ENCODE measurements at places on chromosomes 16 and 17. TPM values are rescaled to one million over a fixed set of nuclear protein-coding genes. Genes with fewer than 3 reads are reported as not detected.

DNA sequence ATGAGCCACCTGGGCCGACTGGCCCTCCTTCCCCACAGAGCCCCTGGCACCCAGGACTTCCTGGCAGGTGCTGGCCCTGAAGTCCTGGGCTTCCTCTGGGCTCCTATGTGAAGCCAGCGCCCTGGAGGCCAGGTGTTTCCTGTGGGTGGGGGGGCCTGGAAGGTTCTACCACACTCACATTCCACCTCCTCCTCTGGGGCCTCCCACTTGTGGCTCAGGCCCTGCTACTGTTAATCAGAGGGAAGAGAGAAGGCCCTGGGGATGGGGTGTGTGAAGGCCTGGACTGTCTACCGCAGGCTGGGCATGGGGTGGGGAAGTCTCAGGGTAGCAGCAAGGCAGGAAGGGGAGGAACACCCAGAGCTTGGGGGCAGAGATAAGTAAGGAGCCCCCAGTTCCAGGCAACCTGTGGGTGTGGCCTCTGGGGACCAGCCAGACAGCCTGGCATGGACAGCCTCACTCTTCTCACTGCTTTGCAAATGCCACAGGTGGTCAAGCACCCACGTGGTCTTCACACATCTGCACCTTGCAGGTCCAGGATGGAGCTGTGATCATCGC, 111.9 kb upstream of the TNRC6C start:
- H3K27ac ChIP-seq, result no peak overlapping the region
- peak; percentile 25 for DNase-seq
- no peak overlapping the region for H3K4me3 ChIP-seq
- peaks cover 56% of the 10 kb centered on the region for H3K4me1 ChIP-seq
- no peaks in the 10 kb centered on the region for H3K36me3 ChIP-seq

DNA sequence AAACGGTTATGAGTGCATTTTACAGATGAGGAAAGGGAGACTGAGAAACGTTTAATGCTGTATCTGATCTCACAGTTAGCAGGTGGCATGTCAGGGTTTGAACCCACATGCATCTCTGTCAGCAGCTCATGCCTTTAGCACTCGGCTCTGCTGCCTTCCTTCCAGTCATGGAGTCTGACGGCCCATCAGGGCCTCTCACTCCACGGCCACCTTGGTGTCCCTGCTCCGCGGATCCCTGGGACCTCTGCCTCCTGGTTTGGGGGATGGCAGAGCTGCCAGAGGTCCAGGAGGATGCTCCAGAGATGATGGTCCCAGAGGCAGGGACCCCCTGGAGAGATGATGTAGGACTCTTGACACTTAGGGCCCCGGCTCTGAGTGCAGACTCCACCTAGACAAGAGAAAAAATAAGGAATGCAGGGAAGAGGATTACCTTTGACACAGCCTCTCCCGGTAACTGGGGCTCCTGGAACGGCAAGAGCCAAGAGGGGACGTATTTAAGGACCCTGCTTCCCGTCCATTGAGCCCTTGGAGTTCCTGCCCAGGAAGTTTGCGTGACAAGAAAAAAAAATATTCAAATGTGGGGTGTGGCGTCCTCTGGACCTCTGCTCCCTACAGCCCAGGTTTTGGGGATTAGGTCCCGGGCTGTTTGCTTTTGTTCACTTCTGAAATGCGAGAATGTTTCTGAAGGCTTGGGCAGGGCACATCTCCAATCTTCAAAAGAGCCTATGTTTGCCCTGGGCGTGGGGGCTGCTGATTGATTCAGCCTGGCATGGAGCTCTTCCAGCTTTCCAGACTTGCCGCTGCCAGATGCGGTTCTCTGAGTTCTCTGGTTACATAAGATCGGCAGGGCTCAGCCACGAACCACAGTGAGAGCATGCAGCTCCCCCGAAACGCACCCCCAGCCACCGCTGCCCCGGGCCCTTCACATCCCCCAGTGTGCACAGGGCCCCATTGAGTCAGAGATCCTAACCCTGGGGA, at the start of gene ALDH3A1:
Gene ALDH3A1, minus strand, starts transcription at position 470 of the 978 bp plus-strand sequence. CDS start 3,169 bp downstream, outside the sequence.
- H3K27ac ChIP-seq, result no peak within 1 kb of the TSS
- H3K4me1 ChIP-seq, result peaks cover 21% of the 10 kb centered on the region
- H3K4me3 ChIP-seq, result no peak within 1 kb of the TSS
- no peaks in the 10 kb centered on the region for H3K36me3 ChIP-seq

DNA sequence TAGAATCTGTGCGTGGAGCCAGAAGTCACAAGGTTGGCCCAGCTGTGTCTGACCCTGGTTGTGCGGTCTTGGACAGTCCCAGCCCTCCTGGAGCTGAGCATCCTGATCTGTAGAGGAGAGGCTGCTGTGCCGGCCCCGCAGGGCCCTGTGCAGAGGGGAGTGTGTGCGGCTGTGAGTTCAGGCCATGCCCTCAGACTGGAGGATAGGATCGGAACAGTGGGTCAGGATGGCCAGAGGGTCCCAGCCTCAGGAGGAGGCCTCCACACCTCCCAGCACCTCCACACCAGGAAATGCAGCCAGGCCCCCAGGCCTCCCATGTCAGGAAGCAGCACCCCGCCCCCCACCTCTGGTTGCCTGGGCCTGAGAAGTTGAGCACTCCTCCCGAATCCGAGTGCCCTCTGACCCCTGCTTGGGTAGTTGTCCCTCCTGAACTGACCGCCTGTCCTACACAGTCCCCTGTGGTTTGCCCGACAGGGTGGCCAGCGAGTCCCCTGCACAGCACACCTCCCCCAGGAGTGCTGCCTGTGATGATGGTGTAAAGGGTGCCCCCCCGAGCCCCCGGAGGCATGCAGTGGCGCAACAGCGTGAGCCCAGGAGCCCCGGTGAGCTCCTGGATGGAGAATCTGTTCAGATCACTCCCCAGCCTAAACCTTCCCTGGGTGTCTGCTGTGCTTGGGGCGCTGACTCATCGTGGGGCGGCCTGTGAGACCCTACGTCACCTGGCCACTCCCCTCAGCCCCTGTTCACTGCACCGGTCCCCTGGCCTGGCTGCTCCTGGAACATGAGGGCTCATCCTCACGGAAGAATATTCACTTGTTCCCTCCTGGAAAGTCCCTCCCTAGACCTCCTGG, 285.2 kb downstream of the SEC14L1 start:
- H3K4me3 ChIP-seq, result no peak overlapping the region
- no peak overlapping the region for H3K27ac ChIP-seq
- DNase-seq, result no peak
- no peaks in the 10 kb centered on the region for H3K36me3 ChIP-seq
- no peaks in the 10 kb centered on the region for H3K27me3 ChIP-seq

DNA sequence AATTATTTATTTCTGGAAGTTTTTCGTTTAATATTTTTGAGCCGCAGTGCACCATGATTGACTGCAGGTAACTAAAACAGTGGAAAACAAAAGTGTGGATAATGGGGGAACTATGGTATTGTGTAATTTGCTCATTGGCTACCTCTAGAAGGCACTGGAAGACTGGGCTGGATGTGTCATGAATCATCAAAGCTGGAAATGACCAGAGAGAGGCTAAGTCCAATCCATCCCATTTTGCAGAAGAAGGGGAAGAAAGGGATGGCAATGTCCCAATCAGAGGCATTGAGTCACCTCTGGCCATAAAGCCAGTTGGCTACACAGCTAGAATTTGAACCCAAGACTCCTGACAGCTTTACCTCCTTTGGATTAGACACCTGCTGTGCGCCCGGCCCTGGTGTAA, 29.3 kb downstream of the GLP2R start:
- H3K4me3 ChIP-seq, result no peak overlapping the region
- no peak for DNase-seq
- H3K27me3 ChIP-seq, result no peaks in the 10 kb centered on the region
- no peaks in the 10 kb centered on the region for H3K36me3 ChIP-seq
- H3K27ac ChIP-seq, result no peak overlapping the region
- H3K4me1 ChIP-seq, result no peaks in the 10 kb centered on the region

Gene KRTAP1-5
- total RNA-seq, result not detected

Gene MAPT
- 0.86 TPM for total RNA-seq

Gene MYH2
- not detected for total RNA-seq

- peak overlapping the region; percentile 66 for H3K4me3 ChIP-seq
- H3K27ac ChIP-seq, result no peak overlapping the region
- H3K4me1 ChIP-seq, result peaks cover 36% of the 10 kb centered on the region
- no peaks in the 10 kb centered on the region for H3K27me3 ChIP-seq
- DNase-seq, result no peak
Measured at GRCh38 chr16:20673882-20674683, 23.4 kb downstream of the ACSM1 start.

DNA sequence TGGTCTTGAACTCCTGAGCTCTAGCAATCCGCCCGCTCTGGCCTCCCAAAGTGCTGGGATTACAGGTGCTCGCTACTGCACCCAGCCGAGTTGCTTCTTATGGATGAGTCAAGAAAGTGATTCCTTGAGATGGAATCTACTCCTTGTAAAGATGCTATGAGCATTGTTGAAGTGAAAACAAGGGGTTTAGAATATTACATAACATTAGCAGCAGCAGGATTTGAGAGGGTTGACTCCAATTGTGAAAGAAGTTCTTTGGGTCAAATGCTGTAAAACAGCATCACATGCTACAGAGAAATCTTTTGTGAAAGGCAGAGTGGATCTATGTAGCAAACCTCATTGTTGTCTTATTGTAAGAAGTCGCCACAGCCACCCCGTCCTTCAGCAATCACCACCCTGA, 72.7 kb downstream of the NT5M start:
- no peak overlapping the region for H3K4me3 ChIP-seq
- H3K36me3 ChIP-seq, result no peaks in the 10 kb centered on the region
- H3K27ac ChIP-seq, result no peak overlapping the region
- no peak for DNase-seq
- H3K4me1 ChIP-seq, result no peaks in the 10 kb centered on the region
- H3K27me3 ChIP-seq, result no peaks in the 10 kb centered on the region

- H3K27ac ChIP-seq, result peak overlapping the region; percentile 95
- peaks cover 64% of the 10 kb centered on the region for H3K4me1 ChIP-seq
- peak overlapping the region; percentile 97 for H3K4me3 ChIP-seq
- H3K36me3 ChIP-seq, result peaks cover 9% of the 10 kb centered on the region
- no peak for DNase-seq
Measured at GRCh38 chr17:14068542-14069250, 608 bp upstream of the COX10 start.

DNA sequence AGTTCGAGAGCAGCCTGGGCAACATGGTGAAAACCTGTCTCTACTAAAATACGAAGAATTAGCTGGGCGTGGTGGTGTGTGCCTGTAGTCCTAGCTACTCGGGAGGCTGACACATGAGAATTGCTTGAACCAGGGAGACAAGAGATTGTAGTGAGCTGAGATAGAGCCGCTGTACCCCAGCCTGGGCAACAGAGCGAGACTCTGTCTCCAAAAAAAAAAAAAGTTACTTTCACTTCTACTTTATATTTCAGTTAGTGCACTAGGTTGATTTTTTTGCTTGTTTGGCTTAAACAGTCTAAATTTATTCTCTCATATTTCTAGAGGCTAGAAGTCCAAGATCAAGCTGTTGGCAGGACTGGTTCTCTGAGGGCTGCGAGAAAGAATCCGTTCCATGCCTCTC, 13.4 kb downstream of the CCDC102A start:
- H3K27me3 ChIP-seq, result no peaks in the 10 kb centered on the region
- no peaks in the 10 kb centered on the region for H3K4me1 ChIP-seq
- no peaks in the 10 kb centered on the region for H3K36me3 ChIP-seq
- no peak overlapping the region for H3K4me3 ChIP-seq
- DNase-seq, result no peak

GRCh38 chr17:75350029-75350428, 55.4 kb downstream of the GRB2 start:
- H3K27ac ChIP-seq, result peak overlapping the region; percentile 59
- DNase-seq, result no peak
- no peaks in the 10 kb centered on the region for H3K36me3 ChIP-seq
- no peak overlapping the region for H3K4me3 ChIP-seq
- H3K27me3 ChIP-seq, result no peaks in the 10 kb centered on the region
- peaks cover 76% of the 10 kb centered on the region for H3K4me1 ChIP-seq

GRCh38 chr16:18816286-18816685, 14.9 kb upstream of the ARL6IP1 start:
- H3K4me3 ChIP-seq, result no peak overlapping the region
- H3K27ac ChIP-seq, result no peak overlapping the region
- H3K36me3 ChIP-seq, result peaks cover 12% of the 10 kb centered on the region
- no peaks in the 10 kb centered on the region for H3K27me3 ChIP-seq
- no peak for DNase-seq

DNA sequence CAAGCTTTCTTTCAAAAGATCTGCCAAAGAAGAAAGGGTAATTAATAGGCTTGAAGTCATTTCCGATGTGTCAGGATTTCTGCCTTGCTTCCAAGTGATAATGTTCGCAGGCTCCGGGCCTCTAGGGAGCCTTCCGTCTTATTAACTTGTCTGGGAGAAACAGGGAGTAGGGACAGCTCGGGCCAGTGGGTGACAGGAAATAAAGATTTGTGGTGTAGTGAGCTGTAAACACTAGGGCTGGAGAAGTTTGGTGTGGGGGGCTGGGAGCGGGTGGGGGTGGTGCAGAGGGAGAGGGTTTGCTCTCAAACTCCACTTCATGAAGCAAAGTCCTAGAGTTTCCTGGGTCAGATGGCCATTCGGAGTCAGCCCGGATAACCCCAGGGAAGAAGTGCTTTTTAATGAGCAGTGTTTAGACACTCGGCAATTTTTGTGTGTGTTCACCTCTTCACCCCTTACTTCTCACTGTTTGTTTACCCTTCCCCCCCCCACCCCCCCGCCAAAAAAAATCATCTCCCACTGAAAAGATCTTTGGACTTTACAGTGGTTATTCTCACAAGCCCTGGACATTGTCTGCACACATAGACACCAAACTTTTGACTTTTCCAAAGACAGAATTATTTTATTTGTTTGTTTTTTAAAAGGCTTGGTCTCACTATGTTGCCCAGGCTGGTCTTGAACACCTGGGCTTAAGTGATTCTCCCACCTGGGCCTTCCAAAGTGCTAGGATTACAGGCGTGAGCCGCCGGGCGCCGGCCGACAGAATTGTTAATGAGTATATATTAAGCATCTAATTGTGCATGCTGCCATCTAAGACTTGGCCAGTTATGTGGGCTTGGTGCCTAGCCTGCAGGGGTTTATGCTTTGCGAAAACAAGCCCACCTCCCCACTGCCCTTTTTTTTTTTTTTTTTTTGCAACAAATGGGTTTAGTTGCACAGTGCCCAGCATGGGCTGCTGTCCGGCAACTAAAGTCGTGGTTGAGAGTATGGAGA, 196.4 kb downstream of the CCDC182 start:
- H3K4me3 ChIP-seq, result no peak overlapping the region
- no peaks in the 10 kb centered on the region for H3K27me3 ChIP-seq
- H3K27ac ChIP-seq, result no peak overlapping the region
- peaks cover 50% of the 10 kb centered on the region for H3K4me1 ChIP-seq

DNA sequence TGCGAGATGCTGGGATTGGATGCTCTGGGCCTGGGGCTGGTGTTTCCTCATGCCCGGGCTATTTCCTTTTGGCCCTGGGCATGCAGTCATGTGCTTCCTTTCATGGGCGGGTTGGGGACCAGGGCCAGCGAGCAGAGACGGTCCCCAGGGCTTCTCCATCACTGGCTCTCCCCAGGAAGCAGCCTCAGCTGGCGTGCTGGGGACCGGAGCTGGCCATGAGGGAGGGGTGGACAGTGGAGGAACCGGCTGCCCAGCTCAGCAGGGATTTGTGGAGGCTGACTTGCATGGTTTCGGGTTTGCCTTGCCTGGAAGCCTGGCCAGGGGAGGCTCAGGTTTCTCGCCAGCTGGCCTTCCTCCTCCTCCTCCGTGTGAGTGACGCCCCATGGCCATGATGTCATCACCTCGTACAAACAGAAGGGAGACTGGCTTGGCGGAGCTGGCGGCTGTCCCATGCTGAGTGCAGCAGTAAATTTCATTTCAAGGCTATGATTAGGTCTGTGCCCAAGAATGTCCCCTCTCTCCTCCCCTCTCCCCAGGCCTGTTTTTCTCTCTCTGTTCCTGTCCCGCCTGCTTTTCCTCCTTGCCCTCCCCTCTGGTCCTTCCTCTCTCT, 8.9 kb upstream of the TIMP2 start:
- no peaks in the 10 kb centered on the region for H3K36me3 ChIP-seq
- DNase-seq, result no peak
- H3K4me1 ChIP-seq, result no peaks in the 10 kb centered on the region
- H3K27me3 ChIP-seq, result no peaks in the 10 kb centered on the region
- H3K4me3 ChIP-seq, result no peak overlapping the region
- no peak overlapping the region for H3K27ac ChIP-seq

Data from activated T-cell treated with anti-CD3 and anti-CD28 coated beads, Interleukin-2, amount 50 U/mL, for 72 hours (primary cell).